HFFc6 (cell line): ENCODE measurements at places on chromosomes 3 and 15.

DNA sequence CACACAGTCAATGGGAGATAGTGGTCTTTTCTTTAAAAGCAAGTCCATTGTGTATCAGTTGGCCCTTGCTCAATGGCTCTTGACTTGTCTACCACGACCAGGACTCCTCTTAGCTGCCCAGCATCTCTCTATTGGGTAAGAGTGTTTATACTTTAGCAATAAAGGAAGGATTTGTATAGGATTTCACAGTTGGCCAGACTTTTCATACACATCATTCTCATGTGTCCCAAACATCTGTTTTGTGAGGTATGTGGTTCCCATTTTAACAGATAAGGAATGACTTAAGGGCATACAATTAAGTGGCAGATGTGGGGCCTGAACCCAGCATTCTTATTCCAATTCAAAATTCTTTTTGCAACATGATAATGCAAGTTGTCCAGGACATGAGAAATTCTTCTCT is 191.5 kb downstream of the CHST2 start:
- no peak for DNase-seq

DNA sequence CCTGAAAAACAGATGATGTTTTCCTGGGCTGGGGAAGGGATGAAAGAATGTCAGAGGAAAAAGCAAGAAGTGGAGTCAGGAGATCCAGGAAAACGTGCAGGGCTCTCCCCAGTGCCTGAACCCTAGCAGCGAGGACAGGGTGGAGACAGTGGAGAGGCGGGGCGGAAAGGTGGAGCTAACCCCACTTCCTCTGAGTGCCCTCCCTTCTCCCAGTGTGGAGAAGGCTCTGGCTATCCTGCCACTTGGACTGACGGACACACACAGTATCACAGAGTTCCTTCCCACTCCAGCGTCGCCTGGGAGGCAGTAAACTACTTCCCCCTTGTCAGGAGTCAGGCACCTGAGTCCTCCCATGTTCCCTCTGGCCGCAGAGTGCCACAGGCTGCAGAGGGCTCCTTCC is 125.3 kb upstream of the CHRNA7 start:
- DNase-seq: no peak

DNA sequence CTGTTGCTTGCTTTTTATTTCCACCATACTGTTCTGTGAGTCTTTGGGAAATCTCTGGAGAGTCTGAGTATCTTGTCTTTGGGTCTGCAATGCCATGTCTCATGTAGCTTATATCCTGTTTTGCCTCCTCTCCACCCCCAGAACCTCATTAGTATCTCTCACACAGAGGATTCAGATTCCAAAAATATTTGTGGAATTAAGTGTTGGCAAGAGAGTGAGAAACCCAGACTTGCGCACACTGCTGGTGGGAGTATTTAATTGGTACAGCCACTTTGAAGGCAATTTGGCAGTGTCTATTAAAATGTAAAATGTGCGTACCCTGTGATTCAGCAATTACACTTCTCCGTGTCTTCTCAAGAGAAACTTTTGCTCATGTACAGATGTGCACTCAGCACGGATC is 68.6 kb downstream of the ZNF621 start:
- no peak for DNase-seq

DNA sequence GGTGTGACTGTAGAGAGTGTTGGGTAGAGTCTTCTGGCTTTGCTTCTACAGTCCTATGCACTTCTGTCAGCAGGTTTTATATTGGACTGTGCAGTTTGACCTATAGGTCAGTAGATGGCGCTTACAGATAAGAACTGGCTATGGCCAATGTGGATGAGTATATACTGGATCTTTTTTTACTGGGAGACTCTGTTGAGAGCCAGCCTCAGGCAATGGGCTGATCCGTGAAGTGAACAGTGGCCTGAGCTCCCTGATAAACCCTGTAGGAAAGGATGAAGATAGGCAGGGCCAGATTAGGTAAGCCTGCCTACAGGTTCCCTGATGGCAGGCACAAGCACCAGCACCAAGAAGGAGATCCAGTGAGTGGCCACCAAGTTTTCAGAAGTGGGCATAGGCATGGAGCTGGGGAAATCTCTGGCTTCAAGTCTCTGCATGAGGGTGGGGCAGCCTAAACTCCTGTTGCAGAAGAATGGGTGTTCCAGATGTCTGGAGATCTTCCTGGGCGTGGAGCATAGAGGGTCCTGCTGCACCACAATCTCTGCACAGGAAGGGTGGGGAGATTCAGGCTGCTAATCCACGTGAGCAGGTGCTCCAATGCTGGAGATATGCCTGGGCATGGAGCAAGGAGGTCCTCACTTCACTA is 326.0 kb upstream of the SGO1 start:
- DNase-seq: peak; percentile 81

DNA sequence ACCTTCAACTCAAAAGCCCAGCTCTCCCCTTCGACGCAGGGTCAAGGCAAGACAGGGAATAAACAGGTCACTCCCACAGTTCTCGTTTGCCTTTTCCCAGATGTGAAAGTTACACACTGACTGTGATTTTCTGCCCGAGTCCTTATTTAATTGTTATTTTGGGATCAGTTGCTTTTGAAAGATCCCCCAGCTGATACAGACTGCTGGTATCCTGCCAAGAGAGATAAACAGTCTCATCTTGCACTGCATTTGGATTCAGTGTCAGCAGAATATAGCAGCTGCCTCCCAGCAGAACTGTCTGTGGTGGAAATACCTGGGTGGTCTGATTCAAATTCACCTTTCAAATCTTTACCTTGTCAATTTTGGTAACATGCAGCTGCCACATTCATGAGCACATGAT is 56.0 kb upstream of the FAM3D start:
- DNase-seq: no peak

DNA sequence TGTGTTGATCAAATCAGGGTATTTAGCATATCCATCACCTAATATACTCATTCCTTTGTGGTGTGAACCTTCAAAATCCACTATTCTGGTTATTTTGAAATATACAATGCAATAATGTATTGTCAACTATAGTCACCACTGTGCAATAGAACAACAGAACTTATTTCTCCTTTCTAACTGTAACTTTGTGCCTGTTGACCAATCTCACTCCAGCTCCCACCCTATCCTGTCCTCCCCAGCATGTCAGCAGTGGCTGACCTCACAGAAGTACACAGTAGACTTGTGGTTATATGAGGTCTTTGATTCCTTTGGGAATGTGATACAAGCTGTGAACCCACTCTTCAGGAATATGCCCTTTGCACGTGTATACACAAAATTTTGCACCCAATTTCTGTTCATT is 64.2 kb downstream of the ECT2 start:
- DNase-seq: no peak

GRCh38 chr3:18744472-18744871 is 319.3 kb upstream of the SATB1 start:
- no peak for DNase-seq

DNA sequence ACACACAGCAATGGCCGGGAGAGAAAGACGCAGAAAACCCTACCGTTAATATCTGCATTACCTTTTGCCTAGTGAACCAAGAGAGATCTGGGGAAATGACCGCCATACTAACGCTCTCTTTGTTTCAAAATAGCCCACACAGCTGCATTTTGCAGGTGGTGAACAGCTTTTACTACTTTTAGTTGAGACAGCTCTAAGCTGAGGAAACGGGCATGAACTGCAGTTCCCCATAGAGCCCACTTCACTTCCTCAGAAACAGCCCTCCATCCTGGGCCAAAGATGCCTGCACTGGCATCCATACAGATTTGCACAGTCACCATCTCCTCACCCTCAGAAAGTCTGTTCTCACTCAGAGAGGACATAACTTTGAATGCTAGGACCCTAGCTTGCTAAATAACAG is 45.0 kb downstream of the ZNF860 start:
- DNase-seq: no peak

DNA sequence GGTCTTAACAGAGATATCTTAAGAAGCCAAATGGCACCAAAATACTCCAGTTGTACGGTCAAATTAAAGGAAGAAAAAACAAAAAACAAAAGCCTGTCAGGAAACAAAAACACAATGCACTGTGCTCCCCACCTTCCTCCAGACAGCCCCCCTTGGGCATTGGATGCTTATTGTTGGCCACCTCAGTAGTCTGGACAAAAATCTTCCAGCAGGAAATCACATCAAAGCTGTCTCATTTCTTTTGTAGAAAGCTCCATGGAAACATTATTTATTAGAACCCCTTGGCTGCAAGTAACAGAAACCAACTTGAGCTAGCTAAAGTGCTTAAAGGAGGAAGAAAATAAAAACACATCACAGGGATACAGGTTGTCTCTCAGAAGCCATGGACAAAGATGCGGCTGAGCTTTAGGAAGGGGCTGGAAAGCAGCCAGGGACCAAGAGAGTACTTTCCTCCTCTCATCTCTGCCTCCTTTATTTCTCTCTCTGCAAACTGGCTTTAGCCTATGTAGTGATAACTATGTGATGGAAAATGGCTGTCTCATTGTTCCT is 651.5 kb upstream of the ADAMTS9 start:
- DNase-seq: no peak

DNA sequence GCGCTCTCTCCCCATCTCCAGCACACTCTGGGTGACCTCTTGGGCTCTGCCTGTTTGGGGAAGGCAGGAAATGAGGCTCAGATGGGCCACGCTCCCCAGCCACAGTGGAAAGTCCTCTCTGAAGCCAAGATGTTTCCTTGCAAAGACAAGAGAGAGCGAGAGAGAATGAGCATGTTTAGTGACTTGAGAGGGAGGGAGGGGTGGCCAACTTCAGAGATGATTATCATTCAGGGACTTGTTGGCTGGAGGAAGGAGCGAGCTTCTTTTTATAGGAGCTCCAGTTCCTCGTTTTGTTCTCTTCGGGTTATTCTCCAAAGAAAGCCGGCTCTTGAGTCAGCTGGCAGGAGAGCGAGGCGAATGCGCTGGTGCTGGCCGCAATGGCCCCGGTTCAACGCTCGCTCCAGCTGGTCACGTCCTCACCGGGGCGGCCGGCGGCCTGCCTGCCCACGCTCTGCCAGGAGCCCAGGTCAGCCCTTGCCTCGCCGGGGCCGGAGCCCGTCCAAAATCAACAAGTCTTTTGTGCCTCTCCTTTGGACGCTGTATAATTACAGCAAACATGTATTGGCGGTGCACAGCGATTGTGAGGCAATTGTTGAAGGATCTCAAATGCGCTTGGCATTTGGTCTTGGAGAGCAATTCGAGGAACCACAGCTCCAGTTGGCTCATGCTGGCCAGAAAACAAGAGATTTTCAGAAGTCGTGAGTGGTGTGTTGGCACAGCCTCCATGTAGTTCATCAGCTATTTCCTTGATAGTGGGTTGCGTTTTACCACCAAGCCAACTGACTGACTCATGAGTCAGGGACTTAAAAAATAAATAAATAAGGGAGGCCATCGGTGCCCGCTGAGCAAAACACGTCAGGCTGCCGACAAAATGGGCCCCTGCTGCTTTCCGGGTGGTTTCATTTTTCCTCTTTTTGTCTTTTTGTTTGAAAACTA is 288.6 kb downstream of the UACA start:
- peak; percentile 66 for DNase-seq

DNA sequence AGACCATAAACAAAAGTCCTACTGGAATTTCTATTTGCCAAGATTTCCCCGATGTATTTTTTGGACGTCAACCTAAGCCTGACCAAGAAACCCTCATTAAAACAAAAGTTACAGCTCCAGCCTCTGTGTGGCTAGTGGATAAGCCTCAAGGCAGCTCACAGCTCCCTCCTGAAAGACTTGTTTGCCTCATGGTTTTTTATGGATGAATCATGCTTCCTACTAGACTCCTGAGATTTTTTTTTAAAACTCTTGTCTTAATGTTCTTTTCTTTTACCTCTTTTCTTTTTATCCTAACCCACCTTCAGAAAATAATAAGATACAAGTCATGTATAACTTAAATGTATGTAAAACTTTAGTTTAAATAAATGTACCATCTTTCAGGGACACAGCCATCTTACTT is 52.4 kb downstream of the SUCNR1 start:
- peak; percentile 89 for DNase-seq

DNA sequence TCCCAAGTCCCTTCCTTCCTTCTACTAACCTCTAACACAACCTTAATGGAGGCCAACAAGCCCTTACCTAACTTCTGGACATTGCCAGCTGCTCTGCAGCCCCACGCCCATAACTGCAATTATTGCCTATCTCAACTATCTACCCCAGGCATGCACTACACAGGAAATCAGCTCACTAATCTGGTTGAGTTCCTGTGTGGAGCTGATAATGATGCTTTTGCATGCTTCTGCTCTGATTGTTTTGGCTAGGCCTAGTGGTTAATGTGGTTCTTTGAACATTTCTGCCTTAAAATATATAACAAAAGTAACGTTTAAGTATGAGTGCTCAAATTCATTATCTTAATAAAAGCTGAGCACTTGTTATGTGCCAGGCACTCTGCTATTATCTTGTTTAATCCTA is 463.9 kb downstream of the MFSD1 start:
- no peak for DNase-seq

GRCh38 chr3:127042634-127043033 is 59.7 kb downstream of the PLXNA1 start:
- no peak for DNase-seq

- peak; percentile 79 for DNase-seq
These were observed 45.2 kb downstream of the ATP2B2 start for GRCh38 chr3:10459954-10460754.

- DNase-seq: no peak
These were observed at the start of gene SCG5 for GRCh38 chr15:32641517-32642059. Gene SCG5 (plus strand): TSS chr15:32641710. CDS start chr15:32643593, 1,883 bp downstream.

GRCh38 chr3:105561876-105562275 is 195.2 kb downstream of the ALCAM start:
- no peak for DNase-seq

DNA sequence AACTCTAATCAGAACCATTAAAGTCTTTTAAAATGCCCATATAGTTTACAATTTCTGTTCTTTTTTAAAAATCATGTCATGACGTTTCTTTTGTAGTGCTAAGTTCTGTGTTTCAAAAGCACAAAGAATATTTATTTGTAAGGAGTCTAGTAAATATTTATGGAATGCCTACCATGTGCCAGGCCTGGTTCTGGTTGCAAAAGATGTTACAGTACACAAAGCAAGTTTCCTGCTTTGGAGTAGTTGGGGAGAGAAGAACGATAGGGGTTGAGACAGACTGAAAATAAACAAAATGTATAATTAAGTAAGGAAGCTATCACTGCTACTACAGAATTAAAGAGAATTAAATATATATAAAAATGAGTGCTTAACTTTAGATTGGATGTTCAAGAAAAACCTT is 86.8 kb upstream of the CMSS1 start:
- no peak for DNase-seq

DNA sequence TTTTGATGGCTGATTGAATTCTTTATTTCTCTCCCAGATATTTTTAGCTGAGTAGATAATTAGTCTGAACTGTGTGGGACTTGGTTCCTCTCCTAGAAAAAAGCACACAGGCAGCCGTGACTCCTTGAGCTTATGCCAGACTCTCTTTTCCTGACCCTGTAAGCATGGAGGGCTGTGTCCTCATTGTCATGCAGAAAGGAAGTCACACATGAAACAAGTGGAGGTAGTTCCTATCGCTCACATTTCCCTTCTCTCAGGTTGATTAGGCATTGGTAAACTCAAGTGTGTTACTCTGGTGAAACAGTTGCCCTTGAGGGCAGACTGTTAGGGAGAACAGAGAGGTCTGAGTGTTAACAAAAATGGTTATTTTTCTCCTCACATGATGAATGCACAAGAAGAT is 6.3 kb upstream of the RTP4 start:
- DNase-seq: no peak

GRCh38 chr15:58433597-58434333 is 2.0 kb downstream of the LIPC start:
- no peak for DNase-seq
